Small intestine (tissue), 16 donors: ENCODE measurements at places on chromosomes 7 and 10. TPM values are rescaled to one million over a fixed set of nuclear protein-coding genes. Genes with fewer than 3 reads are reported as not detected.

The WNT8B gene
- polyA plus RNA-seq = not detected

The CRHR2 gene
- polyA plus RNA-seq = not detected

The EIF5AL1 gene
- 0.54 TPM for polyA plus RNA-seq

The HTR7 gene
- 0.70 TPM for polyA plus RNA-seq

The ING3 gene
- polyA plus RNA-seq = 13.5 TPM

DNA sequence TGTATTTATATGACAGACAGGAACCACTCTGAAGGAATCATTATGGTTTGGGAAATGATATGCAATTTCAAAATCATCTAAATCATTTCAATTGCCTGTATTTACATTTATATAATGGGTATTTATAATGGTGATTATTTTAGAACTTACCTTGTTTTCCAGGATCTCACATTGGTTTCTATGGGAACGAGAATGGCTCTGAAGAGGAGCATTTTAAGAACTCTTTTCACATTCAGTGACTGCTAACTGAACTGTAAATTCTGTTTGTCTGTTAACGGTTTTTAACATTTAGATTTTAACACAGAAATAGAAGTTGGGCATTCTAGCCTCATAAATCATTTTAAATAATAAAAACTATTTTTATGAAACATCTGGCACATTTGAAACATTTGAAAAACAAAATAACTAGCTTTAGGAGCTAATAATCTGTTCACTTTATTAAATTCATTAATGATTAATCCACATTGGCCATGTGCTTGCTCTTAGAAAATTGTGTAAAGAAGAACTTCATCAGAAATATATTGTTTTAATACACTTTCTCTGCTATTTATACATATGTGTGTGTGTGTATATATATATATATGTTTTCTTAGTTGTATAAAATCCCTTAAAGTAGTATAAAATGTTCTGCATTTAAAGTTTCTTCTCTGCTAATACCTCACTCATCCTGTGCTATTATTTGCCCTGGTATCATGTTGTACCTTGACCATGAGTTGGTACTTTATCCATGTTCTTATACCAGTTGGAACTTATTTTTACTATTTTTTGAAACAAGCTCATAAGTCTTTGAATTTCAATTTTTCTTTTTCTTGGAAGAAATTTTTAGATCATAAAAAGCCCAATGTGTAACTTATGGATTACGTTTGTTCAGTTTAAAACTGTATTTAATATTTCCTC is 8.7 kb upstream of the SEM1 start:
- no peak for DNase-seq
- H3K27me3 ChIP-seq = no peaks in the 10 kb centered on the region
- no peak overlapping the region for H3K4me3 ChIP-seq
- H3K27ac ChIP-seq = no peak overlapping the region
- no peaks in the 10 kb centered on the region for H3K4me1 ChIP-seq
- no peaks in the 10 kb centered on the region for H3K36me3 ChIP-seq

DNA sequence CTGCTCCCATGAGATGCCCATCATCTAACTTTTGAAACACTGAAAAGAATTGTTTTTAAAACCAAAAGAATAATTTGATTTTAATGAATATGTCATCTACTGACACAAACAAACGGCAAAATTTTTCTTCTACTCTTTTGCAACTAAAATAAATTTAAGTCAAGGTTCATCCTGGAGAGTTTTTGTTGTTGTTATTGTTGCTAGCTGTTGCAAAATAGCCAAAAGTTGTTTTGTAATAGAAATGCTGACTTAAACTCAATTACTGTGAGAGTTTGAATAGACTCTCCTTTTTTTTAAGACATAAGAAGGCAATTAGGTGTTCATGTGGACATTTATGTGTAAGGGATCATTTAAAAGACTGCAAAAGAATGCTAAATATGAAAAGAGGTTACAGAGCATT is 146.0 kb upstream of the SEM1 start:
- H3K27me3 ChIP-seq = no peaks in the 10 kb centered on the region
- no peaks in the 10 kb centered on the region for H3K36me3 ChIP-seq
- H3K4me3 ChIP-seq = no peak overlapping the region
- no peaks in the 10 kb centered on the region for H3K4me1 ChIP-seq
- H3K27ac ChIP-seq = no peak overlapping the region
- no peak for DNase-seq

GRCh38 chr7:78165454-78165853 is 366.9 kb downstream of the PHTF2 start:
- no peak for DNase-seq
- no peak overlapping the region for H3K4me3 ChIP-seq
- no peaks in the 10 kb centered on the region for H3K36me3 ChIP-seq
- no peaks in the 10 kb centered on the region for H3K27me3 ChIP-seq
- no peak overlapping the region for H3K27ac ChIP-seq

The CYP3A7 gene
- 0.45 TPM for polyA plus RNA-seq

The TAS2R4 gene
- polyA plus RNA-seq = not detected

DNA sequence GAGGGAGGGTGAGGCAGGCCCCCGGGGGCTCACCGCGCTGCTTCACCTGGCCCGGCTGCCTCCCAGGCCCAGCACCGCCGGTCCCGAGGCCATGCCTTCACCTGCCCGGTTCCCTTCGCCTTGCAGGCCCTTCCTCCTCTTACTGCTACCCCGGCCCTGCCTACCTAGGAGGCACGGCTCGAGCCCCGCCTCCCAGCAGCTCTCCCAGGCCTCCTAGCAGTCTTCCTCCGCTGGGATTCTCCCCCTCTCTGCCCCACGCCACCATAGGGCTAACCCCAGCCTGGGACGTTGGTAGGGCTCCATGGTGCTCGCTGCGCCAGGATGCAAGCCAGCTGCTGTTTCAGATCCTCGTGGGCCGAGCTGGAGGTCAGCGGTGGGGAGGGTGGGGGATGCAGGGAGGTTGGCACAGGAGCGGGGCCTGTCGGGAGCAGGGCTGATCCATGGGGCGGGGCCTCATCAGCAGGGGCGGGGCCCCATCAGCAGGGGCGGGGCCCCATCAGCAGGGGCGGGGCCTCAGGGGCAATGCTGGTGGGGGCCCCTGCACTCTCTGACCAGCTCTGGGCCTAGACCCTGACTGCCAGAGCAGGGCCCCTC is 63.3 kb downstream of the RASGEF1A start:
- H3K4me3 ChIP-seq = no peak overlapping the region
- H3K4me1 ChIP-seq = no peaks in the 10 kb centered on the region
- no peak for DNase-seq
- H3K27ac ChIP-seq = no peak overlapping the region
- no peaks in the 10 kb centered on the region for H3K27me3 ChIP-seq

DNA sequence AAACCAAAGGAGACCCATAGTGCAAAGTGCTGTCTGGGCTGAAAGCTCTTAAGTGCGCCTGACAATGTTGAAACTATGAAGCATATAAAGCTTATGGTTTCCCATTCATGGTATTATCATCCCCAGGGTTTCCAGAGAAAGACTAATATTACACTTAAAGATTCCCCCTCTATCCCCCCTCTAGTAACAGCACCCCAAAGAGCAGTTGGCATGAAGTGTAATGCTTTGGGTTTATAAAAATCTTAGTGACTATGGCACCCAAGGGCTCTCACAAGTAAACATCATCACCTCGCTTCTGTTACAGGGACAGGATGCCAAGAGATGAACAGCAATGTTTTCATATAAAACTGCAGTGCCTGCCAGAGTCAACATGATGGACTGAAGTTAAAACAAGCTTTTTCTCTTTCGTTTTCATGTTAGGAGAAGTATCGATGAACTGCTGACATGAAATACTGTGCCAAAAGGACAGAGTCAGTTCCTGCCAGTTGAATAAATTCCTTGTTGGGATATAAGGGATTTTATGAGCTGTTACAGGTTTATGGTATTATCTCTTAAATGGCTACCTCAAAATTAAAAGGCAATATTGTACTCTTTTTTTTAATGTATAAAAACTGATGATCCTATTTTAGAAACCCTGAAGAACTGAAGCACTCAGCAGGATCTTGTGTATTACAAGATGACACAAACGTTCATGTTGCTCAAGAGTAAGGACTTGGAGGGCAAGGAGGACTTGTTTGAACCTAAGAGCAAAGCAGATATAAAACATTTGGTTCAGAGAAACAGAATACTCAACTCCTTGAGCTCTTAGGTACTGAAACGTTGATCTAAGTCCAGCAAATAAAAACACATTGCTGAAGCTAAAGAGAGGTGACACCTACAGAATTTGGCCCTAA is 203.7 kb upstream of the IMMP2L start:
- H3K27me3 ChIP-seq = no peaks in the 10 kb centered on the region
- no peaks in the 10 kb centered on the region for H3K4me1 ChIP-seq
- H3K27ac ChIP-seq = no peak overlapping the region
- no peaks in the 10 kb centered on the region for H3K36me3 ChIP-seq
- no peak for DNase-seq

DNA sequence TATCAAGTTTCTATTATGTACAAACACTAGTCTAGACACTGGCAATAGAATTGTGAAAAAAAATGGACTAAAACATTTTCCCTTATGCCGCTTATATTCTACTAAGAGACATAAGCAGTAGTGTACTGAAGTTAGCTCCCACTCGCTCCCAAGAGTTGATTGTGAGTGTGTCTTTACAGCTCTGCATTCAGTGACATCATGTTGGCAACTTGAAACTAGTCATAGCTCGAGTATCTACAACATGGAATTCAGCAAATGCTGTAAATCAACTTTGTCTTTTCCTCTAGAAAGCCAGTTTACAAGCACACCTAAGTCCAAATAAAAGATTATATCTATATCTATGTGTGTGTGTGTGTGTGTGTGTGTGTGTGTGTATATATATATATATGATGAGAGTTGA is 58.8 kb upstream of the MAGI2 start:
- DNase-seq = no peak
- no peak overlapping the region for H3K4me3 ChIP-seq
- H3K4me1 ChIP-seq = no peaks in the 10 kb centered on the region
- no peaks in the 10 kb centered on the region for H3K27me3 ChIP-seq
- no peak overlapping the region for H3K27ac ChIP-seq

The AKR1C8 gene
- not detected for polyA plus RNA-seq

- no peaks in the 10 kb centered on the region for H3K36me3 ChIP-seq
- no peak overlapping the region for H3K4me3 ChIP-seq
- H3K27me3 ChIP-seq = no peaks in the 10 kb centered on the region
- H3K27ac ChIP-seq = peak overlapping the region; percentile 19
- no peaks in the 10 kb centered on the region for H3K4me1 ChIP-seq
Observed at GRCh38 chr10:71547876-71548846, 151.4 kb downstream of the CDH23 start.

DNA sequence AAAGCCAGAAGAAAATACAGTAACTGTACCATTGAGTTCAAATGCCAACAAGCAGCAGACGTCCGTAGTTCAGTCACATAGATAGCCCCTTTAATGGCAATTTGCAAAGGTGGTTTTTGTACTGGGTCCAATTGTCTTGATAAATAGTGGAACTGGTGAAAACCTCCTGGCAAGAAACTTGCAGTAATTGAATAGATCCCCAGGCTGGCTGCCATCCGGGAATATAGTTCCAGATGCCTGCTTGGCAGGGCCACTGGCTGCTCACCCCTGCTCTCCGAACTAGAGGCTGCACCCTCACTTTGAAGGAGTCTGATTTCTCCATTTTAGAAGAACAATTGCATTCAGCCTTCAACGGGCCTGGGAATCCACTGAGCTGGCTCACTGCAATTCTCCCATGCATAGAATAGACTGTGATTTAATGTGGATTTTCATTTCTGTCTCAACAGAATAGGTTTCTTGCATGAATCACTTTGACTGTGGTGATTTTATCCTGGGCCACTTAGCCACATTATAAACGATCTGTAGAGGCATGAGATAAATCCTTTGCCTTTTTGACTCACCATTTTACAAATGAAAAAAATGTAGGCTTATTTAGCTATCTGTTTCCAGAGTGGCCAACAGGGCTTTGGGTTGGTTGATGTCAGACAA is 35.9 kb upstream of the ELMO1 start:
- no peaks in the 10 kb centered on the region for H3K36me3 ChIP-seq
- H3K4me3 ChIP-seq = no peak overlapping the region
- peaks cover 4% of the 10 kb centered on the region for H3K27me3 ChIP-seq
- no peaks in the 10 kb centered on the region for H3K4me1 ChIP-seq
- no peak for DNase-seq

- no peak overlapping the region for H3K4me3 ChIP-seq
- H3K27me3 ChIP-seq = no peaks in the 10 kb centered on the region
- H3K27ac ChIP-seq = no peak overlapping the region
- H3K4me1 ChIP-seq = no peaks in the 10 kb centered on the region
- no peaks in the 10 kb centered on the region for H3K36me3 ChIP-seq
Observed at GRCh38 chr7:36090976-36091873, 61.8 kb upstream of the EEPD1 start.

DNA sequence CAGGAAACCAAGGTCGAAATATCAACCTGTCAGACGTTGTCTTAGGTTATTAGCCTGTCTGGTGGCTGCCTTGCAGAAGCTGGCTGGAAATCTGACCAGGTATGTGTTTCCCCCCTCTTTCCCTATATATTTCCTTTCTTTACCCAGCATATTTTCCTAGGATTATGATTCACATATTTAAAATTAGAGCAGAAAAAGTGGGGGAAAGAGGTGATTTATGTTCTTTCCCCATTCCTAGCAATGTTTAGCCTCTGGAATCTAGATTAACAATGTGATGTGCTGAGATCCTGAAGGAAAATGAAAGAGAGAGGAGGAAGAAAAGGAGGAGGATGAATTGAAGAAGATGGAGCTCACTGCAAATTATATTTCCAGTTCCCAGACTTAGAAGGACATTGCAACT is 421.4 kb upstream of the AUTS2 start:
- no peak overlapping the region for H3K27ac ChIP-seq
- H3K4me3 ChIP-seq = no peak overlapping the region
- H3K4me1 ChIP-seq = no peaks in the 10 kb centered on the region
- DNase-seq = no peak
- no peaks in the 10 kb centered on the region for H3K36me3 ChIP-seq
- H3K27me3 ChIP-seq = no peaks in the 10 kb centered on the region

The SFXN3 gene
- 70.5 TPM for polyA plus RNA-seq

The GDF2 gene
- polyA plus RNA-seq = not detected

DNA sequence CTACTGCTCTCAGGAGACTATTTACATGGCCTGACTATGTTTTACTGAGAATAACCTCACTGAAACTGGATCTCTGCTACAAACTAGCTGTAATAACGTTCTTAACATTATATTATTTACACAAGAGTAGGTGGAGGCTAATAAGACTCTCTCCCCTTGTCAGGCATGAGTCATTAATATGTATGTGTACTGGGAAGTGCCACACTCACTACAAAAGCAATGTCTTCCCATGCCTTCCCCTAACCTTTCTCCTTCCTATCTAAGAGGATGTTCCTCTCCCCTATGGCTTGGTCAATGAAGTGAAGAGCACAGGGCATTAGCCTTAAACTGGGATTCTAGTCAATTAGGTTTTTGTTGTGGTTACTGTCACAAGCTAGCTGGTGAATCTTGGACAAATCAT is 147.9 kb downstream of the DGKB start:
- no peak overlapping the region for H3K4me3 ChIP-seq
- no peaks in the 10 kb centered on the region for H3K36me3 ChIP-seq
- no peak for DNase-seq
- H3K27me3 ChIP-seq = no peaks in the 10 kb centered on the region

The ECHDC3 gene
- polyA plus RNA-seq = 6.2 TPM

The ATOH7 gene
- 0.93 TPM for polyA plus RNA-seq
